ENCODE measurements at places on chromosomes 16 and 17.
A peak's percentile ranks its signal among the peaks of the same experiment; 100 is the strongest.

DNA sequence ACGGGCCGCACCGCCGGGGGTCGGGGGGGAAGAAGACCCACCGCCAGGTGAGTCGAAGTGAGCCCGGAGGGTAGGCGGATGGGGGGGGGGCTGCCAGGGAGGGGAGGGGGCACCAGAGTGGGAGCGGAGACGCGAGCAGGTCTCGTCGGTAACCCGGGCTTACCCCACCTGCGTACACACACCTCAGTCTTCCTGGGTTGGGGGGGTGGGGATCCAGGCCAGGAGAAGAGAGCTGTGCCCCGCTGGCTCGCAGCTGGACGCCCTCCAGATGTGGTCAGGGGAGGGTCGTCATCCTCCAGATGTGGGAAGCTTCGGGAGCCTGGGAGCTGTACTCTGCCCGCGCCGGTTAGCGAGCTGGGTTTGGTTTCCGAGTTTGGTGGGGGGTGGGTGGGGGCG is 1.2 kb downstream of the CACNA1G start:
- DNase-seq = no peak

GRCh38 chr17:73261952-73262675 is 434 bp upstream of the CPSF4L start:
- DNase-seq = no peak

DNA sequence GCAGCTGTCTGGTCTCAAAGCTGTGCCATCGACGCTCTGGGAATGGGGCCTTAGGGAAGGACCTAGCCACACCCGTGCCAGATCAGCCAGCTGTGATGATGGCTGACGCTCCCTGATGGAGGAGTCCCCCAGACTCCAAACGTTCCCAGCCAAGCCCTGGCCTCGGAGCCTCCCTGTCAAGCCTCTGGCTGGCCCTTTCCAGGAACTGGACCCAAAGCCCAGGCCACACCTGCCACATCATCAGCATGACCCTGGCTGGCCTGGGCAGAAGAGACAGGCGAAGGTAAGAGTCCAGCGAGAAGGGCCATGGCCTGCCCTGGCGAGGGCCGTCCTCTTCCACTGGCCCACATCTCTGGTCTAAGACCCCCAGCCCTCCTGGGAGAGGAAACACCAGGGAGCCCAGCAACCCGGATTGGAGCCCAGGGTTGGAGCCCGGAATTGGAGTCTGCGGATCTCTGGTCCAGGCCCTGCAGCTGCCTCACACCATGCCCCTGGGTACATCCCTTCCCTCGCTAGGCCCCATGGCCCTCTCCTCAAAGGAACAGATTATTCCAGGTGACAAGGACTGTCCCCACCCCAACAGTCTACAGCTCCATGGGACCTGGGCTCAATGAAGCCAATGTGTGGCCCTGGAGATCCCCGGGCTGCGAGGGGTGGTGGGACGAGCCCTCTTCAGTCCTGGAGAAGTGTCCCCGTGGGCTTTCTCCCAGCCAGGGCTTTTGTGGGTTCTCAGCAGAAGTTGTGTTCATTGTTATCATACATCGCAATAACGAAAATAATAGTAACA is 105.1 kb upstream of the TNRC6C start:
- no peak for DNase-seq

DNA sequence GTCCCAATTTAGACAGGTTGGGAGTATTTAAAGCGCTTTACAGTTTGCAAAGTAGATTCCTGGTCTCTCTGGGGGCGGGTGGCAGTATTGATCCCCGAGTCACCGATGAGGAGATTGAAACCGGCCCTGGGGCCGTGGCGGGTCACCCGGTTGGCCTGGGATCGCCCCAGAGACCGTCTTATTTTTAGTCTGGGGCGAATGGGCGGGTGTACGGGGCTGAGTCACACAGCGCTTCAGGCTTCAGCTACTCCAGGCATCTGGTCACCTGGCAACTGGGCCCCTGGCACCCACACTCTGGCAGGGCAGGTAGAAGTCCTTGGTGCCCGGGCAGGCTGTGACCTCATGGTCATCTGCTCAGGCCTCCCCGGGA is 669 bp downstream of the MIEF2 start:
- DNase-seq = peak; percentile 98

GRCh38 chr17:17152385-17152784 is 53.7 kb downstream of the PLD6 start:
- DNase-seq = peak; percentile 93

- no peak for DNase-seq
Measured at GRCh38 chr17:64411999-64412771, 21.5 kb upstream of the PECAM1 start.
